PC-3 (cell line): ENCODE measurements at places on chromosomes 11 and 22. TPM values are rescaled to one million over a fixed set of nuclear protein-coding genes. Genes with fewer than 3 reads are reported as not detected.
A peak's percentile ranks its signal among the peaks of the same experiment; 100 is the strongest.

Gene CARD16
- total RNA-seq: not detected in 2 replicates

GRCh38 chr11:1232883-1233321 is 10.0 kb downstream of the MUC5B start:
- no peak for DNase-seq
- H3K27ac ChIP-seq: no peak overlapping the region
- no peaks in the 10 kb centered on the region for H3K27me3 ChIP-seq

DNA sequence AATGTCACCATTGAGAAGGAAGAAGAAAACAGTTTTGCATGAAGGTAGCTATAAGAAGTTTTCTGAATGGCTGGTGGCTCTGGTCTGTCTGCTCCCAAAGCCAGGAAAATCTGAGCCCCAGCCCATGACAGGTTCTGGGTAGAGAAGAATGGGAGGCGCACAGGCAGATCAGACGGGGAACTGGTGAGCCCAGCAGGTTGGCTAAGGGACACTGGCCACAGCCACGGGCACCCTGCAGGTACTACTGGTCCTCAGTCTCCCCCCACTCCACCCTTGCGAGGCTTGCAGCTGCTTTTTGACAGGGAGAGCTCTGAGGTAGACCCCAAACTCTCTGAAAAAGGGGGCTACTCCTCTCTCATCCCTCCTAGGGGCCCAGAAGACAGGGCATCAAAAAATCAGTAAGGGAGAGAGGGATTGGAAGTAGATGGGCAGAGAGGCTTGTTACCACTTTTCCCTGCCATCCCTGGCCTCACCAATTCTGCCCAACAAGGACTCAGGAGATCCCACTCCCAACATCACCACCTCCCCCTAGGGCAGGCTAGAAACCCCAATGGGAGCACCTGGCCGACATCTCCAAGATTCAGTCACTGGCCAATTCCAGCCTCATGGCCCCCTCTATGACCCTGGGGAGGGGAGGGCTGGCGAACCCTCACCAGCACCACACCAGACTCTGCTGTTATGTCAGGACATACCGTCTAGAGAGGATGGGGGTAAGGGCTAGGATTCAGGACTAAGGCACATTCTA is 17.4 kb downstream of the SCN4B start:
- H3K4me3 ChIP-seq: no peak overlapping the region
- H3K27me3 ChIP-seq: peaks cover 85% of the 10 kb centered on the region
- no peaks in the 10 kb centered on the region for H3K36me3 ChIP-seq

GRCh38 chr11:35822815-35823495 is 120.9 kb upstream of the LDLRAD3 start:
- H3K4me1 ChIP-seq: peaks cover 12% of the 10 kb centered on the region
- no peak overlapping the region for H3K4me3 ChIP-seq
- no peak overlapping the region for H3K27ac ChIP-seq
- peak; percentile 11 for DNase-seq

- H3K4me3 ChIP-seq: no peak overlapping the region
- H3K27ac ChIP-seq: no peak overlapping the region
- H3K36me3 ChIP-seq: no peaks in the 10 kb centered on the region
- H3K27me3 ChIP-seq: peaks cover 65% of the 10 kb centered on the region
- H3K4me1 ChIP-seq: no peaks in the 10 kb centered on the region
These were observed 69.8 kb downstream of the GRIK4 start for GRCh38 chr11:120581313-120581712.
